ENCODE measurements at places on chromosomes 7 and 10. TPM values are rescaled to one million over a fixed set of nuclear protein-coding genes. Genes with fewer than 3 reads are reported as not detected.

The HDAC9 gene
- total RNA-seq: 51.4 TPM

The SPDYE9 gene
- total RNA-seq: not detected

The TDRD1 gene
- total RNA-seq: 0.78 TPM

The SPDYE6 gene
- total RNA-seq: not detected

The H2BK1 gene
- not detected for total RNA-seq

The CRYGN gene
- 1.7 TPM for total RNA-seq

The MET gene
- 24.6 TPM for total RNA-seq

The MORN4 gene
- total RNA-seq: 1.4 TPM

The RBAK gene
- 11.3 TPM for total RNA-seq

The HMX3 gene
- not detected for total RNA-seq

The AKR1C2 gene
- total RNA-seq: 46.8 TPM

The TBX20 gene
- not detected for total RNA-seq

The RAB19 gene
- not detected for total RNA-seq

The AGBL3 gene
- total RNA-seq: 2.5 TPM

The SPDYE11 gene
- total RNA-seq: not detected

The SLC13A1 gene
- total RNA-seq: not detected

The ACSM6 gene
- total RNA-seq: 0.99 TPM

The LRWD1 gene
- 9.4 TPM for total RNA-seq

The PSPH gene
- total RNA-seq: 5.7 TPM

The FHIP2A gene
- total RNA-seq: 48.4 TPM

The SPDYE8 gene
- total RNA-seq: not detected

The SPDYE5 gene
- total RNA-seq: not detected

The SLC16A9 gene
- total RNA-seq: 3.3 TPM

The MAGI2 gene
- total RNA-seq: 25.5 TPM

The CTAGE15 gene
- total RNA-seq: 0.99 TPM

The TYW1B gene
- total RNA-seq: 2.5 TPM

The SYT15 gene
- total RNA-seq: 24.8 TPM

The C10orf88 gene
- total RNA-seq: 9.7 TPM

The PRKRIP1 gene
- total RNA-seq: 19.0 TPM

The CUL2 gene
- 24.3 TPM for total RNA-seq

The CAMK2B gene
- 4.4 TPM for total RNA-seq

The GRID2IP gene
- 0.39 TPM for total RNA-seq

The MLXIPL gene
- 2.0 TPM for total RNA-seq

The ZMYND11 gene
- total RNA-seq: 74.3 TPM

The AEBP1 gene
- 1,098 TPM for total RNA-seq

The VGF gene
- total RNA-seq: not detected

The PNLIPRP1 gene
- 0.94 TPM for total RNA-seq

The GPR15LG gene
- not detected for total RNA-seq

The VWC2 gene
- total RNA-seq: not detected

The CHST15 gene
- 39.9 TPM for total RNA-seq

The GRM3 gene
- not detected for total RNA-seq

The GIMAP1 gene
- total RNA-seq: 5.4 TPM

The LIPJ gene
- 0.87 TPM for total RNA-seq

The KIAA1217 gene
- 18.3 TPM for total RNA-seq

The HOXA10 gene
- total RNA-seq: 1.5 TPM

The NACAD gene
- 10.0 TPM for total RNA-seq

The SERPINE1 gene
- 693 TPM for total RNA-seq

The ARF5 gene
- total RNA-seq: 91.6 TPM

The RNF133 gene
- total RNA-seq: 1.0 TPM

The CYP3A4 gene
- not detected for total RNA-seq

The INMT gene
- 131 TPM for total RNA-seq

The SCART1 gene
- total RNA-seq: 5.4 TPM

The MBLAC1 gene
- total RNA-seq: 1.8 TPM

The COBL gene
- total RNA-seq: 0.75 TPM

The NUTM2D gene
- 4.1 TPM for total RNA-seq

The SEMA4G gene
- total RNA-seq: 4.2 TPM

The IKZF1 gene
- total RNA-seq: 13.5 TPM

The USP6NL gene
- 12.5 TPM for total RNA-seq
